Liver (tissue), 10 donors: ENCODE measurements at places on chromosomes 16 and 17. TPM values are rescaled to one million over a fixed set of nuclear protein-coding genes. Genes with fewer than 3 reads are reported as not detected.

CUEDC1 gene
- total RNA-seq = 3.2 TPM

HSD17B1 gene
- total RNA-seq = 1.0 TPM

DNA sequence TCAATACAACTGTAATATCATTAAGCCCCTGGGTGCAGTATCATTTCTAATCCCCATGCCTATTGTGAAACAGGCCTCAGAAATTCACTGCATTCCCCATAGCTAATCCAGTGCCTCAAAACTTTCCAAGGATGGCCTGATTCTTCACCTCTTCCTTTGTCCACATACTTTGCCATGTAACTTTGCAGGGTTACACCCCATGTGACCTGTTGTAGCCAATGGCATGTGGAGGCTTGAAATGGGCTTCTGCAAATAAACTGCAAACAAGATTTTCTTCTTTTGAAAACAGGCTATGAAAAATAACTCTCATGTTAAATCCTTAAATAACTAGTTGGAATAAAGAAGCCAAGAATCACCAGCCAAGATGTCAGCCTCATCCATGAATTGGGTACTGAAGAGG, 35.9 kb downstream of the ABCA10 start:
- DNase-seq = no peak
- H3K27me3 ChIP-seq = no peaks in the 10 kb centered on the region
- no peak overlapping the region for H3K27ac ChIP-seq
- no peaks in the 10 kb centered on the region for H3K4me1 ChIP-seq

TAT gene
- 10.6 TPM for total RNA-seq

DNA sequence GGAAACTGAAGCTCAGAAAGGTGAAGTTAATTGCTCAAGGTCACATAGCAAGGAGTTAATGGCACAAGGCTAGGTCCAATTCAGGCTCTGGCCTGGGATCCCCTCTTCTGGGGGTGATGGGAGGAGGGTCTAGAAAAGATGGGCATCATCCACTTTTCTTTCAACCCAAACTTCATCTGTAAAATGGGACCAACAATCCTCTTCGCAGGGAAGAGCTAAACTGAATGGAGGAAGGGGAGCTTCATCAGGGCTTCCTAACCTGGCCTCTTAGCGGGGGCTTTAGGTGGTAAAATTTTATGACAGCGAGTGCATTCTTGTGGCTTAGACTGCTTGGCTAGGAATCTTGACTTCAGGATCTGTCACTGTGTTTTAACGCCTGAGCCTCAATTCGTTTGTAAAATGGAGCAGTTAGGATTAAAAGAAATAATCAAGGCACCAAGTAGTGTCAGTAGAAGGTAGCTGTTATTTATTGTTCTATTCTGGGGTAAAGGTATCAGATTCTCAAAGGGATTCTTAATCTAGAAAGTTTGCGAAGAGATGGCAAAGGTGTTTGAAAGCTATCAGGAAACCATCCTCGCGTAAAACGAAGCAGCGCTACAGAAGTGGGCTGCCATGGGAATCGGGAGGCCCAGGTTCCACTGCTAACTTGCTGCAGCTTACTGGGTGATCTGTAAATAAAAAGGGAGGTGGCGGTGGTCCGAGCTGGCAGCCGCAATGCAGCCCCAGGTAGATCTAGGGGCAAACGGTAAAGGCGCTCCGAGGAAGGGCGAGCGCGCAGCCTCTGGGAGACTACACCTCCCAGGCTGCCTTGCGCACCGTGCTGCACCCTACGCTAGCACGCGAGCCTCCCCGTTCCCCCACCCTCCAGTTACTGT, 1.5 kb upstream of the SRCAP start:
- peak overlapping the region; percentile 55 for H3K4me3 ChIP-seq
- no peaks in the 10 kb centered on the region for H3K4me1 ChIP-seq
- H3K36me3 ChIP-seq = peaks cover 11% of the 10 kb centered on the region
- H3K27me3 ChIP-seq = no peaks in the 10 kb centered on the region
- peak overlapping the region; percentile 100 for H3K27ac ChIP-seq
- no peak for DNase-seq

GRCh38 chr17:49224198-49224996, 6.2 kb downstream of the PHOSPHO1 start:
- peak; percentile 59 for DNase-seq
- H3K27ac ChIP-seq = no peak overlapping the region
- no peaks in the 10 kb centered on the region for H3K27me3 ChIP-seq
- H3K4me3 ChIP-seq = no peak overlapping the region
- no peaks in the 10 kb centered on the region for H3K36me3 ChIP-seq

DNA sequence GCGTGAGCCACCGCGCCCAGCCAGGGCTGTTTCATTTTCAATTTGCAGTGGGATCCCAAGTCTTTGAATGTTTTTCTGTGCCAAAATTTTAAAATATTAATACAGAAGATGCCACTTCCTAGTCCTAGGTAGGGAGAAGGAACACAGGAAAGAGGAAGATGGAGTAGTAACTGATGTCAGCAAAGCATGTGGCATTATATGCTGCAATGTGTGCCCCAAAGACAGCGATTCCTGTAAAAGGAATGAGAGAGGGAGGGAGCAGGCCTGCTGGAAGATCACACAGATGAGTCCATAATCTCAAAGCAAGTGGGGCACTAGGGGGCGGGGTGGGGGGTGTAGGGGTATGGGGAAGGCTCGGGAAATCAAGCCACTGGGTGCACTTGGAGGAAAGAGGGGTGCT, 23.4 kb upstream of the SSTR2 start:
- DNase-seq = no peak
- no peaks in the 10 kb centered on the region for H3K4me1 ChIP-seq
- no peak overlapping the region for H3K27ac ChIP-seq
- H3K27me3 ChIP-seq = no peaks in the 10 kb centered on the region
- H3K36me3 ChIP-seq = no peaks in the 10 kb centered on the region

- H3K27ac ChIP-seq = no peak overlapping the region
- H3K4me1 ChIP-seq = no peaks in the 10 kb centered on the region
- DNase-seq = peak; percentile 56
- no peak overlapping the region for H3K4me3 ChIP-seq
Observed at GRCh38 chr17:72725433-72726068, 366.9 kb downstream of the SLC39A11 start.

RSPRY1 gene
- 21.5 TPM for total RNA-seq

DNA sequence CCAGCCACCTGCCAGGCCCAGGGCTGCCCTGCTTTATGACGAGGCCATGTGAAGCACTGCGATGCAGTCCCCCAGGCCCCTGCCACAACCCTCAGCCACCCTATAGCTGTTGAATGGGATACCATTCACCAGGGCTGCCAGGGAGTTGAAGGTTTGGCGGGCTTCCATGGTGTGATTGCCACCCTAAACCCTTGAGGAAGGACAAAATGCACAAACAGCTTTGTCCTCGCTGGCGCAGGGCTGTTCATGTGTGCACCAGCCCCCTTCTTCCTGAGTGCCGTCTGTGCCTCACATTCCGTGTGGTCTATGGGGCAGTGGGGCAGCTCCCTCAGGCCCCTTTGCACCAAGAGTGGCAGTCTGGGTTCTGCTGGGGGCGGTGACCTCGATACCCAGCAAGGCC, 25.3 kb downstream of the NARF start:
- peaks cover 8% of the 10 kb centered on the region for H3K36me3 ChIP-seq
- no peaks in the 10 kb centered on the region for H3K27me3 ChIP-seq
- H3K27ac ChIP-seq = peak overlapping the region; percentile 43
- peaks cover 2% of the 10 kb centered on the region for H3K4me1 ChIP-seq
- H3K4me3 ChIP-seq = no peak overlapping the region
- no peak for DNase-seq

DNA sequence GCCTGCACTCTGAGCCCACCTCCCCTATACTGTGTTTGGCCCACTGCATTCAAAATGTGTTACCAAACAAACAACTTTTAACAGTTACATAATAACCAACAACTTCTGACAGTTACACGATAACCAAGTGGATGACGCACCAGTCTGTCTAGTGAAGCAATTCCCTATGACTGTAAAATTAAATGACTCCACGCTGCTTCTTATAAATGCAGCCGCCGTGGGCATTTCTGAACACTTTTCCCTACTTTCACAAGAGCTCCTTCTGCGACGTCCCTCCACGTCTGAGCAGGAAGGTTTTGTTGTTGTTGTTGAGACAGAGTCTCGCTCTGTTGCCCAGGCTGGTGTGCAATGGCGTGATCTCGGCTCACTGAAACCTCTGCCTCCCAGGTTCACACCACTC, 27.6 kb downstream of the ZNF276 start:
- H3K4me1 ChIP-seq = no peaks in the 10 kb centered on the region
- H3K27ac ChIP-seq = no peak overlapping the region
- peaks cover 4% of the 10 kb centered on the region for H3K36me3 ChIP-seq
- no peak overlapping the region for H3K4me3 ChIP-seq

DNA sequence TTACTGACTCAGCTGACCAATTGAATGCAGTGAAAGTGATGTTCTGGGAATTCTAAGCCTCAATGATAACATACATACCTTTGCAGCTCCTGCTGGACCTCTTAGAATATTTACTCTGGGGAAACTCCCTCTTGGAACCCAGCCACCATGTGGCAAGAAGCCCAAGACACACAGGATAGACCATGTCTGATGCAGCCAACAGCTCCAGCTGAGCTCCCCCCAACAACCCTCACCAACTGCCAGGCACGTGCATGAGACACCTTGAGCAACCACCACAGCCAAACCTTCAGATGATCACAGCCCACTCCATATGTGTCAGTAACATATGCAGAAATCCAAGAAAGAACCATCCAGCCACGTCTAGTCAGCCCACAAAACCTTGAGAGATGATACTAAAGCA, 53.0 kb downstream of the XYLT1 start:
- no peak for DNase-seq
- no peaks in the 10 kb centered on the region for H3K27me3 ChIP-seq
- H3K4me1 ChIP-seq = no peaks in the 10 kb centered on the region
- no peak overlapping the region for H3K27ac ChIP-seq
- H3K36me3 ChIP-seq = no peaks in the 10 kb centered on the region

- H3K36me3 ChIP-seq = no peaks in the 10 kb centered on the region
- H3K27ac ChIP-seq = no peak overlapping the region
- DNase-seq = no peak
Observed at GRCh38 chr17:19016297-19016696, 11.7 kb upstream of the FAM83G start.

DNA sequence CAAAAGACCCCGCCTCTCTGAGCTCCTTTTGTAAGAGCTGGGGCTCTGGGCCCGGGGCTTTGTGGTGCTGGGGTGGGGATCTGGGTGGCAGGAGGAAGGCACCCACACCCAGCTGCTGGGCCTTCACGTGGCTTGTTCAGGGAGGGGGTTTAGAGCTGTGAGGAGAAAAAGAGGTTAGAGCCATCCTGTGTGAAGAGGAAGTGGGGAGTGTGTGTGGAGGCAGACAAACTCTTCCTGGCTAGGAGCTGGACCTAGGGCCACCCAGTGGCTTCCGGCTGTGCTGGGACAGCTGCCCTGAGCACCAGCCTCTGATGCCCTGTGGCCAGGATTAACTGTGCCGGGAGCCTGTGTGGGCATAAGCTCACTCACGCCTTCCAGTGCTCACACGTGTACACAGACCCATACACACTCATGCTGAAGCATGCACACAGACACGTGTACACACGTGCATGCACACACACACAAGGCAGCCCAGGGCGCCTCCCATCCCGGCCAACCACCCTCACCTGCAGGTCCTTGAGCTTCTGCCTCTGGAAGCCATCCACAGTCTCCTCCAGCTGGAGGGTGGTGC, 7.4 kb downstream of the CIBAR2 start:
- no peaks in the 10 kb centered on the region for H3K4me1 ChIP-seq
- H3K27me3 ChIP-seq = no peaks in the 10 kb centered on the region
- no peak overlapping the region for H3K27ac ChIP-seq
- no peak for DNase-seq
- no peaks in the 10 kb centered on the region for H3K36me3 ChIP-seq

DNA sequence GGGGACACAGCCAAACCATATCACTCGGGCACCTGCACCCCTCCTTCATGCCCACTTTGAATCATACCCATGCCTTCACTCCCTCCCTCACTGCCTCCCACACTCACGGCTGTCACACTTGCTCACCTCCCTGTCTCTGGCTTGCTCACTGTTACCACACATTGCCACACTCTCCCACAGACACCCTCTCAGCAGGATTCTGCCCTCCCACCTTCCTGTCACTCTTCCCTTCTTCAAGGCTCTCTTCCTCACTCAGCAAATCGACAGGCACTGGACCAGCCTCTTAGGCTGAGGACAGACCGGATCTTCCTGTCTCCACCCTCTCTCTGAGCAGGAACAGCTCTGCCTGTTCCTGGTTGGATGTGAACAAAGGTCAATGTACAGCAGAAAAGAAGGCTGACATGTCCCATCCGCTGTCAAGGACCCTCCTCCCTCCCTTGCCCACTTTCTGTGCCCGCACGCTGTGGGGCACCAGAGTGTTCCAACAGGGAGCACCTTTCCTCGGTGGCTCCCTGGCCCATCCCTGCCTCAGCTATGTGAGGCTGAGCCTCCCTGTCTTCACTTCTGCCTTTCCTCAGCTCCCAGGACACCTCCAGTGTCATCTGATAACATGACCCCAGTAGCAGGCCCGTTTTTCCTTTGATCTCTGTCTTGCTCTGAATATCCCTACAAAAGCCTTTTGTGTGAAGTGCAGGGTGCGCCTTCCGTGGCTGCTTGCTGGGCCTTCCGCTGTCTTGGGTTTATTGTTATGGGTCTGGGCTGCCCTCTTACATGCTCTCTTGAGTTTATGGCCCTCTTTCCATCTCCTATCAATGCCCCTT, 47.0 kb downstream of the CCDC182 start:
- no peak overlapping the region for H3K27ac ChIP-seq
- no peak for DNase-seq
- no peaks in the 10 kb centered on the region for H3K36me3 ChIP-seq

GRCh38 chr16:77807021-77807420, 18.7 kb downstream of the VAT1L start:
- no peak overlapping the region for H3K27ac ChIP-seq
- no peak for DNase-seq
- no peak overlapping the region for H3K4me3 ChIP-seq
- H3K27me3 ChIP-seq = no peaks in the 10 kb centered on the region

TNP2 gene
- total RNA-seq = not detected

GRCh38 chr17:2030779-2031163, 818 bp downstream of the DPH1 start:
- peak overlapping the region; percentile 93 for H3K4me3 ChIP-seq
- peaks cover 2% of the 10 kb centered on the region for H3K36me3 ChIP-seq
- H3K4me1 ChIP-seq = peaks cover 15% of the 10 kb centered on the region

- DNase-seq = no peak
- no peaks in the 10 kb centered on the region for H3K27me3 ChIP-seq
- H3K4me1 ChIP-seq = no peaks in the 10 kb centered on the region
- H3K27ac ChIP-seq = no peak overlapping the region
- H3K36me3 ChIP-seq = no peaks in the 10 kb centered on the region
- no peak overlapping the region for H3K4me3 ChIP-seq
Observed at GRCh38 chr16:23320693-23321092, 18.6 kb downstream of the SCNN1B start.

GRCh38 chr17:38653230-38653629, 21.5 kb downstream of the EPOP start:
- DNase-seq = no peak
- H3K36me3 ChIP-seq = no peaks in the 10 kb centered on the region
- no peak overlapping the region for H3K27ac ChIP-seq
- H3K4me1 ChIP-seq = no peaks in the 10 kb centered on the region
